ENCODE measurements at places on chromosomes 6 and 20.

DNA sequence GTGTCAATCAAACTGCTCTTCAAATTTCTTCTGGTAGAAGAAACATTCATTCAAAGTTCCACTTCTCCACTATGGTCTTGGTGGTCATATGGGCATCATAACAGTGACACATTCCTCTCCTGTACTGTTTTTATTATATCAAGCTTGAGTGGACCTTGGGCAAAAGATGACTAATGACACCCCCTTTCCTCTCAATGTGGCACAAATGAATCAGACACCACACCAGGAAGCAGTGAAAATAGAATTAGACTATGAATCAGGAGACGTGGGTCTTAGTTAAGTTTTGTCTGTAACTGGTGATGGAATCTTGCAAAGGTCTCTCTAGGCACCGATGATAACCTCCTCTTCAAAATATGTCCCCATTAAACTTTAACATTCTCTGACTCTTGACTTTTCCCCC is 9.0 kb upstream of the NRSN1 start:
- no peak for DNase-seq

DNA sequence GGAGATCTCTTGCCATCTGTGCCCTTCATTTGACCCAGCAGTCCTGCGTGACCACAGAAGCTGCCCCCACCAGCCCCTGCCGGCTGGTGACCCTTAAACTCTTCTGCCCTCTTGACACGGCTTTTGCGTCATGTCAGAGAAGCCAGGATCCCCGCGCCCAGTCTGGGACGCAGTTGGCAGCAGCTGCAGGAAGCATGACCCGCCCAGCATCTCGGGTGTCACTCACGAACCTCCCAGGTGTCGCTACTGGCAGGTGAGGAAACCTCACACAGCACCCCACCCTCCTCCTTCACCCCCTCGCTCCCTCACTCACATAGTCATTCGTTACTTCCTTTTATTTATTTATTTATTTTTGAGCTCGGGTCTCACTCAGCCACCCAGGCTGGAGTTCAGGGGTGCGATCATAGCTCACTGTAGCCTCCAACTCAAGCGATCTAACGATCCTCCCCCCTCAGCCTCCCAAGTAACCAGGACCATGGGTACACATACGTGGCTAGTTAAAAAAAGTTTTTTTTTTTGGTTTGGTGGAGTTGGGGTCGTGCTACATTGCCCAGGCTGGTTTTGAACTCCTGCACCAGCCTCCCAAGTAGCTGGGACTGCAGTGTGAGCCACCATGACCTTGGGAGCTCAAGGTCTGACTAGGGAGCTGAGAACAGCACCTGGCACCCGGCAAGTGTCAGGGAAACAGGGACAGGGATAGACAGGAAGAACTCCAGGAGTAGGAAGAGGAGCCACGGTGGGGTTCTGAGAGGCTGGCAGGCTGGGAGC is 14.1 kb upstream of the SPDEF start:
- DNase-seq: no peak

GRCh38 chr20:16551607-16552006 is 21.6 kb downstream of the KIF16B start:
- DNase-seq: no peak

- DNase-seq: no peak
Observed at GRCh38 chr6:99458319-99458718, 33.2 kb upstream of the PNISR start.

DNA sequence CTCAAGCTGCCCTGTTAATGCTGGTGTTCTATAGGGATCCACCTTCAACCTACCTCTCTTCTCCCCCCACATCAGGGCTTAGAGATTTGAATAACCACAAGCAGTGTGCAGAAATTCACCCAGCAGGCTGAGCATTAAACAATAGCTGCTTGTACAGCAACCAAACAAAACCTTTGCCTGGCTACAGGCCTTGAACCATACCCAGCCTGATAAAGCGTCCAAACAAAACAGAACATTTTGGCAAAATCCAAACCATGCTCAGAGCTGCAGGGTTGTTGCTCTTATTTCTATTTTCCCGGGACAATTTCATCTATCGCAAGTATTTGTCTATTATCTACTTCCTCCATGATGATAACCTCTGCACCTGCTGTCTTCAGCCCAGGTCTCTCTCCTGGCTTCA is 142.3 kb downstream of the UNC5CL start:
- no peak for DNase-seq

- DNase-seq: no peak
Observed at GRCh38 chr20:6711951-6712649, 55.4 kb upstream of the BMP2 start.

DNA sequence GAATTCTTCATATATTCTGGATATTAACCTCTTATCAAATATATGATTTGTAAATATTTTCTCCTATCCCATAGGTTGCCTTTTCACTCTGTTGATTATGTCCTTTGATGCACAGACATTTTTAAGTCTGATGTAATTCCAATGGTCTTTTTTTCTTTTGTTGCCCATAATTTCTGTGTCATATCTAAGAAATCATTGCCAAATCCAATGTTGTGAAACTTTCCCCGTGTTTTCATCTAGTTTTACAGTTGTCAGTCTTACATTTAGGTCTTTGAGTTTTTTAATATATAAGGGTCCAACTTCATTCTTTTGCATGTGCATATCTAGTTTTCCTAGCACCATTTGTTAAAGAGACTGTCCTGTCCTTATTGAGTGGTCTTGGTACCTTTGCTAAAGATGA is 111.5 kb downstream of the SESN1 start:
- no peak for DNase-seq

GRCh38 chr20:13238001-13238653 is 17.1 kb downstream of the ISM1 start:
- no peak for DNase-seq

- no peak for DNase-seq
Observed at GRCh38 chr20:41872930-41873329, 254.8 kb upstream of the CHD6 start.

- no peak for DNase-seq
Observed at GRCh38 chr6:90610751-90611542, 24.1 kb upstream of the MAP3K7 start.

DNA sequence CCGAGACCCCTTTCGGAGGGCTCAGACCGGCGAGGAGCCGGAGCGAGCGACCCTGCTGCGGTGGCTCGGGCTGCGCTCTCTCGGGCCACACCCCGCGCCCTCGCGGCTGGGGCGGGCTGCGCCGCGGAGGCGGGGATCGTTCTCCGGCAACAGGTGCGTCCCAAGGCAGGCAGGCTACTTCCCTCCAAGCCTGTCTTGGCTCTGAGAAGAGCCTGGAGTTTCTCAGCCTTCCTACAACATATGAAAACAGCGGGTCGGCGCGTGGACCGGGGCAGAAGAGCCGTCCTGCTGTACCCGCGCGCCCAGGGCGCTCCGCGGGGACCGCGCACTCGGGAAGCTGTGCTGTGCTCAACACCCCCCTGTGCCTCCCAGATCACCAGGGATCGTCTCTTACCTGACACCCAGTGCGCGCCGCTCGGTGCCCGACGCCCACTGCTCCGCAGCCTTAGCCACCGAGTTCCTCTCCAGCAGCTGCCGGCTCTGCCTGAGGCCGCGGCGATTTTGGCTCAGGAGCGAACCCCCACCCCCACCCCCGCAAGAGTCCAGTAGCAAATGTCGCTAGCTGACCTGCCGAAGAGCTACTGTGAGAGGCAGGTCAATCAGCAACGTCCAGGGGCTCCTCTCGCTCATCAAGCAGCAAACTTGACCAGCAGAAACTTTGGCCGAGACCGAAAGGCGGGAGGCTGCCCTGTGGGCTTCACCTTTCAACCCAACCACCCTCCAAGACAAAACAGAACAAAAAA is 3.7 kb upstream of the OLIG3 start:
- no peak for DNase-seq

DNA sequence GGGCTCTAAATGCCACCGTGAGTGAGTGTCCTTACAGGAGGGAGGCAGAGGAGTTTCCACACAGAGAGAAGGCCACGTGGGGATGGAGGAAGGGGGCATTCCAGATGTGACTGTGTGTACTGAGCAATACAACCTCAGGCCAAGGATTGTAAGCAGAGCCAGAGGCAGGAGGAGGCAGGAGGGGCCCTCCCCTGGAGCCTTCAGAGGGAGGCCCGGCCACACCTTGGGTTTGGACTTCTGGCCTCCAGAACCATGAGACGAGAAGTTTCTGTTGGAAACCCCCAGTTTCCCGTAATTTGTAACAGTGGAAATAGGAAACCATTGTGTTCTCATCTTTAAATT is 9.3 kb upstream of the KIF25 start:
- DNase-seq: no peak

DNA sequence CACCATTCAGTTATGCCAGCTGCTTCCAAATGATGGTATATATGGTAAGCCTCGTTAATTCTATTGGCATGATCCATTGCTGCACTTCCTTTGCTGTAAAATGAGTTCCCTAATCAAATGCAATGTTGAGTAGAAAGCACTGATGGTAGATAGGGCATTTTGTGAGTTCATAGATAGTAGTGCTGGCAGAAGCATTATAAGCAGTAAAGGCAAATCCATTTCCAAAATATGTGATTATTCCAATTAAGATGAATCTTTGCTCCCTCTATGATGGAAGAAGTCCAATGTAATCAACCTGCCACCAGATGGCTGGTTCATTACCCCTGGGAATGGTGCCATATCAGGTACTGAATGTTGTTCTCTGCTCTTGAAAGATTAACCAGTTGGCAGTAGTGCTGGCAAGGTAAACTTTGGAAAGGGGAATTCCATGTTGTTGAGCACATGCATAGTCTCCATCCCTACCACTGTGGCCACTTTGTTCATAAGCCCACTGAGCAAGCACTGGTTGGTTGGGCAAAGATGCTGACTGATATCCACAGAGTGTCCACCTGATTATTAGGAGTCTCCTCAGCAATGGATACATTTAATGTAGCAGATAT is 5.6 kb upstream of the TBPL1 start:
- DNase-seq: no peak

- DNase-seq: no peak
Observed at GRCh38 chr6:132140189-132140588, 189.0 kb upstream of the CCN2 start.

- DNase-seq: no peak
Observed at GRCh38 chr6:34227761-34228421, 8.8 kb upstream of the HMGA1 start.

- no peak for DNase-seq
Observed at GRCh38 chr6:133040094-133040802, 200.9 kb upstream of the EYA4 start.

GRCh38 chr6:114362957-114363356 is 20.1 kb upstream of the HS3ST5 start:
- DNase-seq: no peak

DNA sequence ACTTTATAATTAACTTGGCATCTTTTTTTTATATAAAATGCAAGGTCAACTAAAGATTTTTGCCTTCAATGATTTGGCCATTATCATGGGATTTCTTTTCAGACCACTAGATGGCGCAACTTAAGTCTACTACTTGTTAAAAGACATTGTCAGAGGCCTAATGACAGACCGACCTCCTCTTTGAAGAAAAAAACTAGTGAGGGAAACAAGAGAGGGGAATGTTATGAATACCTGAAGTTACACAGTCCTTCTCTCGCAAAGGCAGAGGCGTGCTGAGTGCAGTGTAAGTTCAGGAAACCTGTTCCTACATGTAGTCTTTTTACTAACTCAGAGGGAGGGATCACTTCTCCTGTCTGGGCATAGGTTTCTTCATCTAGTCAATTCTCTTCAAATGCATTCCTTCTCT is 9.3 kb downstream of the TRAPPC3L start:
- DNase-seq: no peak

- DNase-seq: no peak
Observed at GRCh38 chr20:51452091-51452613, 90.4 kb downstream of the NFATC2 start.

DNA sequence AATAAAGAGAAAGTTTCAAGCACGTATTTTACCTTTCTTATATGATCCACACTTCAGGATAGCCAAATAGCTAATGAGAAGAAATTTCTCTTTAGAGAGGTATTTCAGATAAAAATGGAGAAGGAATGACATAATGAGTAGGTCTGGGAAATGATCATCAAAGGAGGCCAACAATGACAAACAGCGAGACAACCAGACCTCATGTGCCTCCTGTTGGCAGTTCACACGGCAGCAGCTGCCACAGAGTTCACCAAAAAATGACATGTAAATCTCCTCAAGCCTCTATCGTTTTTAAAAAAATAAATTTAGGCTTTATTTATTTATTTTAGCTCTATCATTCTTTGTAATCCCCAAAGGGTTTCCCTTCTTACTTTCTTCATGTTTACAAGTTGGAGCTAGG is 47.7 kb downstream of the SLC2A12 start:
- DNase-seq: no peak

GRCh38 chr20:986733-987355 is 15.3 kb downstream of the RSPO4 start:
- no peak for DNase-seq

GRCh38 chr6:109285366-109285765 is 96.9 kb downstream of the CD164 start:
- no peak for DNase-seq

GRCh38 chr6:107360476-107360875 is 98.9 kb downstream of the PDSS2 start:
- no peak for DNase-seq

- no peak for DNase-seq
Observed at GRCh38 chr6:144156338-144156737, 6.0 kb downstream of the STX11 start.

DNA sequence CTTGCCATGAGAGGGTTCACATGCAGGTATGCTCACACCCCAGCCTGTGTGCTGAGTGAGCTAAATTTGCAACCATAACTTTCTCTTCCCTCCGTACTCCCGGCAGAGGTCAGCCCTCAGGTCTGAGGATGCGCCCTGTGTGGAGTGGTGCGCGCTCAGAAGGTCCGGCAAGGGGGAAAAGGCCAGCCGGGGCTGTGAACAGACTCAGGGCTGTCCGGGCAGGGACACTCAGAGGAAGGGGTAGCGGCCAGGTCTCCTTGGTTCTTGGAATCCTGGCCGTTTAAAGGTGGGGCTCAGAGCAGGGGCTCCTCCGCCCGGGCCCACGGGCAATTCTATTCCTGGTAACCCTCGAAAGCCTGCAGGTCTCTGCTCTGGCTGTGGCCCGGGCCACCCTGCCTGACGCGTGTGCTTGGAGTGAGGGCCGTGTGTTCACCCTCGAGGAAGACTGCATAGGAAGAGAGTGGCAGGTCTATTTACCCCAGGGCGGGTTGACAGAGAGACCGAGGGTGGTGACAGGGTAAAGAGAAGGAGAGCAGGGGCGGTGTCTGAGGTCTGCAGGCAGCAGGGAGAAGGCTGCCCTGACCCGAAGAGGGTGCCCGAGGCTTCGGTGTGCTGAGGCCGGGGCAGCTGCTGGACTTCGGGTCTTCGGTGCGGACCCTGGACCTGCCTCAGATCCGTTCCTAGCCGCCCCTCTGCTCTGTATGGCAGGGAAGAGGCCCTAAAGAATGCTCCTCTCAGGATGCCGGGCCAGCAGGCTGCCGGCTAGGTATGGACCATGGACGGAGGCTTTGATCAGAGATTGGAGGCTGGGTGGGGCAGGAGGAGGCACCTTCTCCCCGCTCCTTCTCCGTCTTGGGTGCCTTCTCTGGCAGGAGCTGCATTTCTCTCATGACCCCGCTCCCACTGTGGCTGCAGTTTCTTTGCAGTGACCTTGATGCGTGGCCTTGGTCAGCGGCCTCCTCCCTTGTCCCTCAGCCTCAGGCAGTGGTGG is 131.1 kb upstream of the ARMC2 start:
- DNase-seq: no peak
